Kidney capillary endothelial cell (primary cell): ENCODE measurements at places on chromosomes 1 and 21.

DNA sequence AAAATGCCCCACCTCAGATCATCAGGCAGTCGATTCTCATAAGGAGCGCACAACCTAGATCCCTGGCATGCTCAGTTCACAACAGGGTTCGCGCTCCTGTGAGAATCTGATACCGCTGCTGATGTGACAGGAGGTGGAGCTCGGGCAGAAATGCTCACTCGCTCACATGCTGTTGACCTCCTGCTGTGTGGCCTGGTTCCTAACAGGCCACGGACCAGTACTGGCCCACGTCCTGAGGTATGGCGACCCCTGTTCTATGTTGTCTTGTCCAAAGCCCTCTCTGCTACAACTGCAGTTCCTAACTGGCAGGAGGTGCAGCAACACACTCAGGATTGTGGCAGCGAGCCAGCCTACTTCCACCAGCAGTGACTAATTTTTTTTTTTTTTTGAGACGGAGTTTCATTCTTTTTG lies 70.6 kb downstream of the CLSTN1 start:
- no peak for DNase-seq

DNA sequence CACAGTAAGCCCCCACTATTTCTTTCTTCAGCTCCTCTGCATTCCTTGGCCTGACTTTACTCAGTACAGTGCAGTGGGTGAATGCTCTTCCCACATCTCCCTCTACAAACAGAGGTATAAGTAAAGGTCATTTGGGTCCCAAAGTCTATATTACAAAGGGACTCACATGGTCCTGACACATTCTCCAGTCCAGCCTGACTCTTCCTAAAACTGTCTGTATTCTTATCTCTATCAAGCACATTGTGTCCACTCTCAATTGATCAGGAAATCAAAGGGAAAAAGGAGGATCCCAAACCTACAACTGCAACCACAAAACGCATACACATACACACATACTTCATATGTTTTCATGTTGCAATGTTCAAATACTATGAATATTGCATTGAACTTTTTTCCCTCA lies 49.4 kb downstream of the FRRS1 start:
- no peak for DNase-seq

DNA sequence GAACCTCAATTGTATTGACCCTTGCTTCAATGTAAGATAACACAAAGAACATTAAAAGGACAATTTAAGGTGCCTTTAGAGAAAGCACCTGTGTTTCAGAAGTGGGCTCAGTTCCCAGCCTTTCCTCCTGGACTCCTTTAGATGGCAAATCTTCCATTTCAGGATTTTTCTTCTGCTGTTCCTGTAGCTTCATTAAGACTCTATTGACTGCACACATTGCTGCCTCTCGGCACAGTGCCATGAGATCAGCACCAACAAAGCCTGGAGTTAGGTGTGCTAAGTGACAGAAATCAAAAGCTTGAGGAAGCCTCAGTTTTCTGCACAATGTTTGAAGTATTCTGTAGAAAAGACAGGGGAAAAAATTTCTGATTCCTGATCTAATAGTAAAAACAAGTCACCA lies 40.6 kb downstream of the NVL start:
- no peak for DNase-seq

DNA sequence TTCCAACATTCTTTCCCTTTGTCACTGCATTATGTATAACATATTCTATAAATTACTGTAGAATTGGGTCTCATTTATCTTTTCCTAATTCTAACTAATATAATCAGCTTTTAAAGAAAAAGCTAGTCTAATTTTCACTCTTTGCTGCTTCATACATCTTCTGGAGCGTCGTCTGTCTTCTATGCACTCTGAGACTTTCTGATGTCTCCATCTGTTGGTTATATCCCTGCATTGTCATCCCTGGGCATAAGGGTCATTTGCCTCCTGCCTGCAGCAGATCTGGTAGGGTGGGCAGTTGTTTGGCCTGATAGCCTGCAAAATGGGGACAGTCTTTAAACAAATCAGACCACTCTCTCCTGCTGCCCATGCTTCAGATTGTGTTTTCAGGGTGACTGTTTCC lies 40.8 kb upstream of the DYNLT5 start:
- DNase-seq = no peak

- no peak for DNase-seq
Measured at GRCh38 chr1:230752407-230752806, 5.2 kb downstream of the CAPN9 start.

- no peak for DNase-seq
Measured at GRCh38 chr1:46689356-46689755, 17.7 kb downstream of the TEX38 start.

DNA sequence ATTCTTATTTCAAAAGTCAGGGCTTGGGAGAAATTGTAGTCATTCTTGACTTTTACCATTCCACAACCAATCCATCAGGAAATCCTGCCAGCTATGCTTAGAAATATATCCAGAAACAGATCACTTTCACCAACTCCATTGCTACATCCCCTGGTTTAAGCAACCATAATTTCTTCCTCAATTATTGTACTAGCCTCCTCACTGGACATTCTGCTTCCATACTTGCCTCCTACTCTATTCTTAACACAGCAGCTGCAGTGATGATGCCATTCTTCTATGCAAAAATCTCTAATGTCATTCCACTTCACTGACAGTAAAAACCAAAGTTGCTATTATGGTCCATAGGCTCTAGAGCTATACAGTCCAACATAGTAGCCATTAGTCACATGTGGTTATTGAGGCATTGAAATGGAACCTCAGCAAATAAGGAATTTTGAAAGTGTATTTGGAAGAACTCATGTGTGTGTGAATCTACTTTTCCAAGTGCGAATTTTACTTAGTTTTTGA lies 110.7 kb upstream of the KIAA0040 start:
- DNase-seq = no peak

DNA sequence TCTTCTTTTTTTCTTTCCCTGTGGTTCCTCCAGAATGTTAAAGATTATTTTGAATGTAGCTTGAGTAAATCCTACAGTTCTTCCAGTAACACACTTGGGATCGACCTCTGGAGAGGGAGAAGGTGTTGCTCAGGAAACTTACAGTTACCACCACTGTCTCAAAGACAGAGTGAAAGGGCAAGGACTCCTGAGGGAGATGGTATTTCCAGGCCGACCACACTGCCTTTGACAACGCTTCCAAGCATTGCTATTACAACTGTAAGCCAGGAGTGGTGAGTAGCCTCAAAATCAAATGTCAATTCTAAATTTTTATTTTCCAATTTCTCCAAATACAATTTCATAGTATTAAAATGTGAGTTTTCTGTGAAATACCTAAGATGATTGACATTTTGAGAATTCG lies 125.9 kb downstream of the PDE4B start:
- no peak for DNase-seq

DNA sequence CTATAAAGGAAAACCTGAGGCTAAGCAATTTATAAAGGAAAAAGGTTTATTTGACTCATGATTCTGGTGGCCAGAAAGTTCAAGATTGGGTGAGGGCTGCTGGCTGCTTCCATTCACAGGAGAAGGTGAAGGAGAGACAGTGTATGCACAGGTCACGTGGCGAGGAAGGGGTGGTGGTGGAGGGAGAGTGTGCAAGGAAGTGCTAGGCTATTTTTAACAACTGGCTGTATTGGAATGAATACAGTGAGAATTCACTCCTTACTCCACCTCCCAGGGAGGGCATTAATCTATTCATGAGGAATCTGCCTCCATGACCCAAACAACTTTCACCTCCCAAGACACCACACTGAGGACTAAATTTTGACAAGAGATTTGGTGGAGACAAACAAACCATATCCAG lies 51.0 kb downstream of the SYDE2 start:
- DNase-seq = no peak

- no peak for DNase-seq
Measured at GRCh38 chr1:183129921-183130690, 56.0 kb upstream of the LAMC2 start.

GRCh38 chr1:84163123-84163931 lies 19.3 kb downstream of the PRKACB start:
- DNase-seq = no peak

DNA sequence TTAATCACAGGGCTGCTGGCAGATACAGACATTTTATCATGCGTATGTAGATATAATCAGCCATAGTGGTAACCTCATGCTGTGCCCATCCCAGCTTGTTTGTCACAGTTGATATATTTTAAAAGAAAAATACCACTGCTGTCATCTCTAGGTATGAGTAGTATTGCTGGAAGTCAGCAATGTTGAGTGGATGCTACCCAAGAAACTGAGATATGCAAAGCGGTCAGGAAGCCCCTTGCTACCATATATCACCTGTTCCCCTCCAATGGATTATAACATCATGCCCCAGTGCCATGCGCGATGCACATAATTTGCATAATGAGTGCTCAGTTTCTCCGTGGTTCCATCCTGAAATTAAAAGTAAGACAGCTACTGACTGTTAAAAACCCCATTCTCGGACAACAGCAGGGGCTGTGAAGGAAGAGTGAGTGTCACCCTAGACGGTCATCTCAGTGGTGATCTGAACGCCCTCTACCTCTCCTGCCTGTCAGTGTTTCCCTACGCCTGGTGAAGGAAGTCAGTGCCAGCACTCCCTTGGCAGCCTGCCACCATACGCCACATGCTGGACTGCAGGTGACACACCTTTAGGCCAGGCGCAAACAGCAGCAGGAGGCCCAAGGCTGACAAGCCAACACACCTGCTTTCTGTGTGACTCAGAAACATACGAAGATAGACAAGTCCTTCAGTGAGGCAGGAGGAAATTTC lies 2.7 kb downstream of the IL10RB start:
- DNase-seq = no peak

DNA sequence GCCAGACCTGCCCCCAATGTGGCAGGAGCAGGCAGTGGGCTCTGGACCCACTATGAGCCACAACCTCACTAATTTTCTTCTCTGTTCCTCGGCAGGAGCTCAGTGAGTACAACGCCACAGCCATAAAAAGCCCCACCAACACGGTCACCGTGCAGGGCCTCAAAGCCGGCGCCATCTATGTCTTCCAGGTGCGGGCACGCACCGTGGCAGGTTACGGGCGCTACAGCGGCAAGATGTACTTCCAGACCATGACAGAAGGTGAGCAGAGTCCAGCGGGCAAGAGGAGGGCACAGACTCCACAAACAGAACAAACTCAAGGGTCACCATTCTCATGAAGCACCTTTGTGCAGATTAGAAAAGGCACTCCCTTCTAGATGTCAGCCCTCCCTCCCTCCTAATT lies 79.9 kb downstream of the LACTBL1 start:
- DNase-seq = no peak

GRCh38 chr1:17141441-17142197 lies 22.4 kb upstream of the PADI2 start:
- DNase-seq = no peak

DNA sequence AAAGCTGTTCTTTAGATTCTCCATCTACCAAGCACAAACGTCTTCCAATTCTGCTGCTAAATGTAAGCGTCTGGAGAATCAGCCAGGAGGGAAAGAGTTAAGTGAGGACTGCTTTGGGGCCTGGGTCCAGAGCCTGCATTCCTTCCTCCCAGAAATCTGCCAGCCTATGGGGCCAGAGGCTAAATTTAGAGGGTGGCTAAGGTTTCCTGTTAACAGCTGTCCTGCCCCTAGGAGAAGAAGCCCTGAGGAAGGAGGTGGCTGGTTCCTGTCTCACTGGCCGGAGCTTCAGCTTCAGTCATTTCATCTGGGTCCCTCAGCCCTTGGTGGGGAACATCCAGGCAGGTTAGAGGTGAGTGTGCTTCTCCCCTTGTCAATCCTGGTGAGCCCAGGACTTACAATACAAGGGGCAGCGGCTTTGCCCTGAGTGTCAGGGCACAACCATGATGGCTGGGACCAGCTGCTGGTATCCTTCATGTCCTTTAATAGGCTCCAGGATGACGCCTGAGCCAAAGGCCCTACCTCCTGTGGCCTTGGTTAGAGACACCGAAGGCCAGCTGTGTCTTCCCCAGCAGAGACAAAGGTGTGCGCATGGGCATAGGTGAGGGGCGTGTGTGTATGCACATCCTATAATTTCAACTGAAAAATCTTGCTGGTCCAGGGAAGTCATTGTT lies at the start of gene STYXL2:
Gene STYXL2, plus strand, starts transcription at position 230 of the 671 bp plus-strand sequence. CDS start 775 bp downstream, outside the sequence.
- no peak for DNase-seq

DNA sequence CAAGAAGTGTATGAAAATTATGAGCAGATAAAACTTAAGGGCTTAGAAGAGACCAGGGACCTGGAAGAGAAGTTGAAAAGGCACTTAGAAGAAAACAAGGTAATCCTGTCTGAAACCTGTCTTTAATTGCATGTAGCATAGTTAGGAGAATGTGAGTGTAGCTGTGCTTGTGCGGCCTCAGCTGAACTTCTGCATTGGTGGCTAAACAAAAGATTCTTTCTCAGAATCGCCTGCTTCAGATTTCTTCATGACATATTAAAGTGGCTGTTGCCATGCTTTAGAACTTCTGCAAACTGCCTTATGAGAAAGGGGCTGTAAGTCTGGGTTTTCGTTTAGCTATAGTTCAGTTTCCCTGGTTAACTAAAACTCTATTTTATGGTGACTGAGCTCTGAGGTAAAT lies 94.5 kb downstream of the VPS26C start:
- no peak for DNase-seq

DNA sequence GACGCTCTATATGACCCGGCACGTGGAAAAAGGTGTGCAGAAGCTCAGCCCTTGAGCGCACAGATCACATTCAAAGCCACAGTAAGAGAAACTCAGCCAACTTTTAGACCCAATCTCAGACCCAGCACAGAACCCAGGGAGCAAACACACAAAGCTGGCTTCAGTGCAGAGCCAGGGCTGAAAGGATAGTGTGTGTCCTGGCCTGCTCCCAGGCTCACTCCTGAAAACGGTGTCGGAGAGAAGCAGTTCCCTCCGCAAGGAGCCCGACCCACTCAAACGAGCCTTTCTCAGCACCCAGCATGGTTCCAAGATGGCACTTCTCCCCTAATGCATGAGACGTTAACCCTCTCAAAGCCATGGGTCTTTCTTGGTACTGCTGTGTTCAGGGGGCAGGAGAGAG lies 39.6 kb downstream of the CASZ1 start:
- DNase-seq = no peak

- no peak for DNase-seq
Measured at GRCh38 chr1:78540048-78540447, 49.3 kb downstream of the PTGFR start.

DNA sequence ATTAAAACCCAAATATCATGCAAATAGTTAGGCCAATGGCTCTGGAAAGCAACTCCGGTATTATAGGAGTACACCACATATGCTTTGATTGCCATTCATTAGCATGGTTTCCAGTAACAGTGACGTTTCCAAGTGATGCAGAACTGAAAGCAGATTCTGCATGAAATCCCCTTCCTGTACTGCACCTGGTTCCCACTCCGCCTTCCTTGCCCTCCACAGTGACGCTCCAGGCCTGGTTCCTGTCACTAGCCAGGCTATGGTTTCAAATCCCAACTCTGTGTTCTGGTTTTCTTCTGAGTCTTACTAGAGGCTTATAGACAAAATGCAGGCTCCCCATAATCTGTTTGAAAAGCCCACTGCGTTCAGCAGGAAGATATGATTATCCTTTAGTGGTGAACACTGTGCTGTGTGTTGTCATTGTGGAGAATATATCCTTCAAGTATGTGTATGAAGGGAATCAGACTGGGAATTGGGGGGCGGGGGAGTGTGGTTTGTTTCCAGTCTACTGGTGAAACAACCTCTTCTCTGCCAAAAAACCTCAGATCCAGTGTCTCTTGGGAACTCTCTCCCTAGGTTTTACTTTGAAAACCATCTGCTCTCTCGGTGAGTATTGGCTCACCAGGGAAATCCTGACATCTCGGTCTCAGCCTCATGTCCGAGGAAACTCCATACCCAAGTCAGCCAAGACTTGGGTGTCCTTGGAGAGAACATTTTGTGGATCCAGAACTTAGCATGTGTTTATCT lies 78.7 kb downstream of the TYW3 start:
- DNase-seq = no peak
